Esophagus squamous epithelium (tissue), 5 donors: ENCODE measurements at places on chromosomes 7 and 10.

GRCh38 chr10:113041841-113042750 lies 92.0 kb downstream of the TCF7L2 start:
- no peak for DNase-seq

- DNase-seq, result no peak
Measured at GRCh38 chr7:114026486-114027089, 107.8 kb upstream of the PPP1R3A start.

DNA sequence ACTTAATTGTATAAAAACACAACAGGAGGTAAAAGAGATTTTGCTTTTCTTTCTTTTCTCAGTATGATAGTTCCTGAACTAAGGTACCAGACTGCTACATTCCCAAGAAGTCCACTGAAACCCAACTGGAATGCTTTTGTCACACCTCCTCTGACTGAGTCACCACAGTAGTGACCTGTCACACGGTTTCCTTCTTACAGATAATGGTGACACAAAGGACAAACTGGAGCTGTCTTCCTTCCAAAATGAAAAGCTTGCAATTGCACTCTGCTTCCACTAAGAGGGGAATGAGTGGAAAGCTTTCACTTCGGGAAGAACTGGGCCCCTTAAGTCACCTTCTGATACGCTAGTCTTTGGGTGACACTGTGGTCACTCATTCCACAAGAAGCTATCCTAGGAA lies 122.2 kb downstream of the KMT2E start:
- no peak for DNase-seq

GRCh38 chr10:14329746-14330173 lies 964 bp downstream of the FRMD4A start:
- no peak for DNase-seq

GRCh38 chr10:79331709-79332108 lies 15.6 kb upstream of the PPIF start:
- no peak for DNase-seq

DNA sequence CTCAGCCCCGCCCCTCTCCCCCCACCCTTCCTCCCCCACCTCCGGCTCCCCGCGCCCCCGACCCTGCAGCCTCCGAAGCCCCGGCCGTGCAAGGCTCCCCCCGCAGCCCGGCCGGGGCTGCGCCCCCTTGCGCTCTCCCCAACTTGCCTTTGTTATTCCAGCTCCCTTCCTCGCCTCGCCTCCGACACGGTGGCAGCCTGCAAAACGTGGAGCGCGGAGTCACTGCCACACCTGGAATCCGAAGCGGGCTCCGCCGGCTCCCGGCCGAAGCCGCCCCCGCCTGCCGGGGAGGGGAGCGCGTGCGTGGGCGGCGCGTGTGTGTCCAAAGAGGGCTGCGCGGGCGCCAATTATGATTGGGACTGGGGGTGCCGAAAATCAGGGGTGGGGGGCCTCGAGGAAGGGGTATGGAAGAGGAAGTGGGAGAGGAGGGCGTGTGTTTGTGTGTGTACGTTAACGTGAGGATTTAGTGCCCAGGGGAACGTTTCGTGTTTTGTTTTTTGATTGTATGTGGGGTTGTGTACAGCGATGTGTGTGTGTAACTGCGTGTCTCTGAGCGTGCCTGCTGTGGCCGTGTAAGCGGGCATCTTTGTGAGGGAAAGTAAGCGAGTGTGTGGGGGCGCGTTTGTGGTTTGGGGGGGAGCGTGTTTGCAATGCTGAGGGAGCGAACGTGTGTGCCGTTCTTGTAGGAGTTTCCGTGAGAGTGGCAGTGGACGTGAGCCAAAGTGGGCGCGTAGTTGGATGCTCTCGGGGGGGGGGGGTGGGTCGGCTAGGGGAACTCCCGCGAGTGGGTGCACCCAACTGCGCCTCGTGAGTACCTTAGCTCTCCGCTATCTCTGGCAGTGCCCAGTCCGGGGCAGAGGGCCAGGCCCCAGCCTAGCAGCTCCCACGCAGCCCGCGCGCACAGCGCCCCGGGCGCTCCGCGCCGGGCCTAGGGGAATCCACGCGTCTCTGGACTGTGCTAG lies 1.2 kb upstream of the ZMIZ1 start:
- peak; percentile 33 for DNase-seq

- no peak for DNase-seq
Measured at GRCh38 chr10:57654856-57655255, 612.8 kb downstream of the IPMK start.

DNA sequence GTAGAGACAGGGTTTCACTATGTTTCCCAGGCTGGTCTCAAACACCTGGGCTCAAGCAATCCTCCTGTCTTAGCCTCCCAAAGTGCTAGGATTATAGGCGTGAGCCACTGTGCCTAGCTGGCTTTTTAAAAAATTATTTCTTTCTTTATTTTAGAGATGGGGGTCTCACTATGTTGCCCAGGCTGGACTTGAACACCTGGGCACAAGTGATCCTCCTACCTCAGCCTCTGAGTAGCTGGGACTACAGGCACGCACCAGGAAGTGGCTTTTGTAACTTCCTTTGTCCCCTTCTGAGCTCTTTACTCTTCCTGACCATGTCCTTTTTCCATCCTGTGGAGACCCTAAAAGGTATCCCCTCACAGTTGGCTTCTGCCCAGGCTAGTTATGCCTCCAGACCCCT lies 2.1 kb upstream of the MYOZ1 start:
- DNase-seq, result no peak

DNA sequence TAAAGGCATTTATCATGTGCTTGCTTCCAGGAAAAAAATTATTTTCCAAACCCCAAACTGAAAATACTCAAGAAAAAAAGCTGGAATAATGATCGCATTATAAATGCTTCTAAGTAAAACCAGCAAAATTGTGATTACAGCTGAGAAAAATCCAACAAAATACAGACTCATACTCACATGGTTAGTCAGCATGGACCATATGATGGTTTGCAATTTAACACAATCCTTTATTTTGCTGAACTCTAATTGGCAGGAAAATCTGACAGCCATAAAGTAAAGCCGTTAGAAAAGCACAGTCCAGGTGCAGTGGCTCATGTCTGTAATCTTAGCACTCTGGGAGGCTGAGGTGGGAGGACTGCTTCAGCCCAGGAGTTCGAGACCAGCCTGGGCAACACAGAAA lies 59.6 kb downstream of the BRI3 start:
- DNase-seq, result no peak

- no peak for DNase-seq
Measured at GRCh38 chr10:108789919-108790318, 1133.4 kb downstream of the XPNPEP1 start.

- DNase-seq, result no peak
Measured at GRCh38 chr7:48734695-48735406, 189.5 kb upstream of the CDC14C start.

GRCh38 chr10:1399431-1400100 lies 337.8 kb downstream of the ADARB2 start:
- DNase-seq, result no peak

DNA sequence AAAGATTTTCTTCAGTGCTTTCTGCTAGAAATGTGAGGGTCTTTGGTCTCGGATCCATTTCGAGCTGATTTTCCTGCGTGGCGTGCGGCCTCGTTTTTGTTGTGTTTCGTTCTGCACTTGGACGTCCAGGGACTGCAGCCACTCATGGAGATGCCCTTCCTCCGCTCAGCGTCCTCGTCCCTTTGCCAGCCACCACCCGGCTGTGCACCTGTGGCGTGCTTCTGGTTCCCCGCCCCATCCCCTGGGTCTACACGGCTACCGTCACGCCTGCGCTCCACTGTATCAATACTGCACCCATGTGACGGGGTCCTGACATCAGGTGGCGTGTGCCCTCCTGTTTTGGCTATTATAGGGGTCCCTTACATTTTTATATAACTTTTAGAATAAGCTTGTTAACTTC lies 42.7 kb upstream of the NKX6-2 start:
- DNase-seq, result no peak

DNA sequence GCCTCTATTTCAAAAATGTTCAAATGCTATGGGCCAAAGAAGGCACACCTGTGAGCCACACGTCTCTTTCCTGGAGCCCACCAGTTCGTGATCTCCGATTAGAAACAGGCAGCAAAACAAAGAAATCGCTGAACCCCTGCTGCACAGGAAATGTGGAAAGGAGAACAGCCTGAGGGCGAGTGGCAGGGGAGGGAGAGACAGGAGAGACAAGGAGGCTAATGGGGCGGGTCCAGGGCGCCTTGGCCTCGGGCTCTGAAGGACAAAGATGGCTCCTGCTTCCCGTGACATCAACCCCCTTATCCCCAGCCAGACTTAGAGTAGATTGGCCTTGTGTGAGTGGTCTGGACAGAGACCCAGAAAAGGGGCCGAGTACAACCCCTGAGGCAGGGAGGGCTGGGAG lies 62.4 kb upstream of the DOCK1 start:
- DNase-seq, result no peak

DNA sequence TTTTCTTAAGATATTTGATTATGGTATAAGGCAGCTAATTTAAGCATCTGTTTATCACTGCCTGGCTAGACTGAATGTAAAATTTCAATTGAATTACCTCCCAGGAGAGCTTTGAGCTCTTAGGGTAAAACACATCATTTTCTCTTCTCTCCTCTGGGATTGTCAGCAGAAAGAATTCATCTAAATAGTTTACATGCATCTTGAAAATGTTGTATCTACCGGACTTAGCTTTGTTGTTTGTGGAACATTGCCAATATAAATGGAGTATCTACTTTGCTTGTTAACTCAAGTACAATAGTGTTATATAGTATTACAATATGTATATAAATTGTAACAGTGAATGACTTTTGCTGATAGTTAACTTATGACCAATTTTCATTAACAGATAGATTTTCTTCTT lies 73.3 kb downstream of the TAF3 start:
- DNase-seq, result no peak

- no peak for DNase-seq
Measured at GRCh38 chr7:151275813-151276577, 27.5 kb upstream of the SMARCD3 start.

DNA sequence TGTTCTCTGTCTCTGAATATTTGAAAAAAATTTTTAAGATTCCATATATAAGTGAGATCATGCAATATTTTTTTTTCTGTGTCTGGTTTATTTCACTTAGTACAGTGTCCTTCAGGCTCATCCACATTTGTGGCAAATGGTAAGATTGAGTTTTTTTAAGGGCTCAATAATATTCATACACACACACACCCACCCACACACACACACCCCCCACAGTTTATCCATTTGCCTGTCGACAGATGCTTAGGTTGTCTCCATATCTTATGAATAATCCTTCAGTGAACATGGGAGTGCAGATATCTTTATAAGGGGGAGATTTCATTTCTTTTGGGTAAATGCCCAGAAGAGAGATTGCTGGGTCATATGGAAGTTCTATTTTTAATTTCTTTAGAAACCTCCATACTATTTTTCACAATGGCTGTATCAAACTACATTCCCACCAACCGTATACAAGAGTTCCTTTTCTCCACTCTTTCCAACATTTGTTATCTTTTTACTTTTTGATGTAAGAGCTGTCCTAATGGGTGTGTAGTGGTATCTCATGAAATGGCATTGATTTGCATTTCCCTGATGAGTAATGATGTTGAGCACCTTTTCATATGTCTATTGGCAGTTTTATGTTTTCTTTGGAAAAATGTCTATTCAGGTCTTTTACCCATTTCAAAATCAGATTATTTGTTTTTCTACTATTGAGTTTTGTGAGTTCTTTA lies 35.0 kb downstream of the AUTS2 start:
- DNase-seq, result no peak

- DNase-seq, result no peak
Measured at GRCh38 chr10:73872190-73872710, 2.1 kb downstream of the CAMK2G start.

DNA sequence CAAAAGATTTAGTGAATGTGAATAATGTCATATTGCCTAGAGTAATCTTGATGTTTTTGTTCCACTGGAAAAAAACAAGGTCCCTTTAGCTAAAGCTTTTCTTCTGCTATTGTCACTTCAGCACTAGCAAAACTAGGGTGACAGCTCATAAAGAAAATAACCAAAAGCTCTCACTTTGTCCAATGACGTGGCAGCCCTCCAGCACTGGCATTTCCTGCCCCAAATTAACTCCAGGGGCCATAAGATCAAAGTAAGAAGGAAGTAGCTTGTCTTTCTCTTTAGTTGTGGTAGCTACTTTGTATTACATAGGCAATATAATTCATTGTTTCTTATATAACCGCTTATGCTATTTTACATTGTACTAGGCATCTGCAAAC lies 47.3 kb downstream of the LRRN3 start:
- DNase-seq, result no peak

DNA sequence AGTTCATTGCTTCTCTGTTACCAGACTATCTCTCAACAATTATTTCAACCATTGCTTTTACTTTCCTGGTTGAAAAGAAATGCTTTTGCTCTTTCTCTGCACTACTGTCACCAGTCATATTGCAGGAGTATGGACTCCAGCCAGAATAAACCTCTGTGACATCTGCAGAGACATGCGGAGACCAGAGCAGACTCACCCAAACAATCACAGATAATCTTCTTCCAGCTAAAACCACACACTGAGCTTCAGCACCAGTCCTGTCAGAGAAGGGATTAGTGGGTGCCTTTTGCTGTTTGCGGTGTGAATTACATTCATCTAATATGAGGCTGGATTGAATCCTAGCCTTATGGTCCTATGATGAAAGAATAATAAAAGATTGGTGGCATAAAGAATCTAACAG lies 258.6 kb downstream of the CNTNAP2 start:
- DNase-seq, result no peak

GRCh38 chr10:132443605-132443982 lies 46.6 kb downstream of the PWWP2B start:
- DNase-seq, result no peak

DNA sequence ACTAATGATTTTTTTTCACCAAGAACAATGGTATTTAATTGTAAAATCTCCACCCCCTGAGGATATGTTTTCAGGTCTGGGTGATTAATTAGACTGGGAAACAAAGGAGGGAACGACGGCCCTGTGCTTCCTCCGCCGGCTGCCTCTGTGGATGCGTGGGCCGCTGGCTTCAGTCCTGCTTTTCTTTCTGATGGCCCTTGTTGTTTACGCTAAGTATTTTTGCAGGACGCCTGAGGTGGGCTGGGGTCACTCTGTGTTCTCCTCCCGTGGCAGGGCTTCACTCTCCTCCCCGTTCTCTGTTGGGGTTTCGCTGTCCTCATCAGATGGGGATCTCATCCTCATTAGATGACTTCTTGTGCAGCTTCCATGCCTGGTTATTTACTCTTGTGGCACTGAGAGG lies 5.2 kb upstream of the ACBD5 start:
- DNase-seq, result no peak

- DNase-seq, result peak; percentile 19
Measured at GRCh38 chr10:103416436-103417147, 20.2 kb downstream of the PDCD11 start.

- no peak for DNase-seq
Measured at GRCh38 chr10:24241536-24242040, 32.6 kb downstream of the KIAA1217 start.

GRCh38 chr10:84549368-84550165 lies 221.2 kb downstream of the CCSER2 start:
- DNase-seq, result no peak
